ENCODE measurements at places on chromosomes 4 and X.

- no peak for DNase-seq
Observed at GRCh38 chrX:44876086-44876485, 3.1 kb downstream of the KDM6A start.

- DNase-seq: no peak
Observed at GRCh38 chrX:140765043-140765784, 55.7 kb downstream of the LINC00632 start.

DNA sequence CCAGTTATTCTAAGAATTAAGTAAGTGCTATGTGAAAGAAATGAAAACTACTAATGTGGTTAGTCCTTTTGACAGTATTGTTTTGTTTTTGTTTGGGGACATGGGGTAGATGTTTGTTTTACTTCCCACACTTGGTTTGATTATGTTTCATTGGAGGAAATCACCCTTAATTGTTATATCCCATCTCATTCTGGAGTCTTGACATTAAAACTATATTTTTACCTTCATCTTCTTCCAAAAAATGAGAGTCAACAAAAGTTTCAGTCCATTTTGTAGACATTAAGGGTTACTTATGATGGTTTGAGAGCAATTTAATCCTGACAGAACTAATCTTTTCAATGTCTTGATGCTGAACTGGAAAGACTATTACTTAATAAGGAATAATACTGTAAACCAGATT is 108.7 kb downstream of the GPC3 start:
- no peak for DNase-seq

GRCh38 chrX:71541210-71542022 is 8.5 kb downstream of the OGT start:
- DNase-seq: no peak

Data from NCI-H1092 (cell line).